ENCODE measurements at places on chromosomes 13 and 19.

DNA sequence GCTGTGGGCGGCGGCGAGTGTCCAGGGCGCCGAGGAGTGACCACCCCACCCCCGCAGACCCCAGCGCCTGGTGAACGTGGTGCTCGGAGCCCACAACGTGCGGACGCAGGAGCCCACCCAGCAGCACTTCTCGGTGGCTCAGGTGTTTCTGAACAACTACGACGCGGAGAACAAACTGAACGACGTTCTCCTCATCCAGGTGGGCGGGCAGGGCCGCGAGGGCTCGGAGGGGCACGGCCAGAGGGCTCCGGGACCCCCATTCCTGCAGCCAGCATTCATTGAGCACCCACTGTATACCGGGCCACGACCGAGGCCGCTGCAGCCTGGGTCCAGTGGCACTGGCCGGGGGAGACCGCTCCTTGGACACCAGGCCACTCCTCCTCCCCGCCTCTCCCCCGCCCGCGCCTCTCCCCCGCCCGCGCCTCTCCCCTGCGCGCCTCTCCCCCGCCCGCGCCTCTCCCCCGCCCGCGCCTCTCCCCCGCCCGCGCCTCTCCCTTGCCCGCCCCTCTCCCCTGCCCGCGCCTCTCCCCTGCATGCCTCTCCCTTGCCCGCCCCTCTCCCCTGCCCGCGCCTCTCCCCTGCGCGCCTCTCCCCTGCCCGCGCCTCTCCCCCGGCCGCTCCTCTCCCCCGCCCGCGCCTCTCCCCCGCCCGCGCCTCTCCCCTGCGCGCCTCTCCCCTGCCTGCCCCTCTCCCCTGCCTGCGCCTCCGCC is 3.2 kb downstream of the PRTN3 start:
- DNase-seq = no peak

GRCh38 chr13:73090116-73090822 is 31.5 kb downstream of the KLF5 start:
- no peak for DNase-seq

DNA sequence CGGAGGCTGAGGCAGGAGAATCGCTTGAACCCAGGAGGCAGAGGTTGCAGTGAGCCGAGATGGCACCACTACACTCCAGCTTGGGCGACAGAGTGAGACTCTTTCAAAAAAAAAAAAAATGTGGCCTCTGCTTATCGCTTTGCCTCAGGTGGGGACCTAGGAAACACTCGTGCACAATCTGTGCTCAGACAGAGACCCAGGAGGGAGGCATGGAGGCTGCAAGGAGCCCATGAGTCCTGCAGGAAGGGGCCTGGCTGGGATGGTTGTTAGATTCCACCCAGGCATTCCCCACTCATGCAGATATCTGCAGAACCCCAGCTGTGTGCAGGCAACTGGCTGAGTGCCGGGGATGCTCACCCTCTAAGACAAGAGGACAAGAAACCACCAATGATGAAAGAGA is 43.8 kb upstream of the C19orf12 start:
- DNase-seq = no peak

DNA sequence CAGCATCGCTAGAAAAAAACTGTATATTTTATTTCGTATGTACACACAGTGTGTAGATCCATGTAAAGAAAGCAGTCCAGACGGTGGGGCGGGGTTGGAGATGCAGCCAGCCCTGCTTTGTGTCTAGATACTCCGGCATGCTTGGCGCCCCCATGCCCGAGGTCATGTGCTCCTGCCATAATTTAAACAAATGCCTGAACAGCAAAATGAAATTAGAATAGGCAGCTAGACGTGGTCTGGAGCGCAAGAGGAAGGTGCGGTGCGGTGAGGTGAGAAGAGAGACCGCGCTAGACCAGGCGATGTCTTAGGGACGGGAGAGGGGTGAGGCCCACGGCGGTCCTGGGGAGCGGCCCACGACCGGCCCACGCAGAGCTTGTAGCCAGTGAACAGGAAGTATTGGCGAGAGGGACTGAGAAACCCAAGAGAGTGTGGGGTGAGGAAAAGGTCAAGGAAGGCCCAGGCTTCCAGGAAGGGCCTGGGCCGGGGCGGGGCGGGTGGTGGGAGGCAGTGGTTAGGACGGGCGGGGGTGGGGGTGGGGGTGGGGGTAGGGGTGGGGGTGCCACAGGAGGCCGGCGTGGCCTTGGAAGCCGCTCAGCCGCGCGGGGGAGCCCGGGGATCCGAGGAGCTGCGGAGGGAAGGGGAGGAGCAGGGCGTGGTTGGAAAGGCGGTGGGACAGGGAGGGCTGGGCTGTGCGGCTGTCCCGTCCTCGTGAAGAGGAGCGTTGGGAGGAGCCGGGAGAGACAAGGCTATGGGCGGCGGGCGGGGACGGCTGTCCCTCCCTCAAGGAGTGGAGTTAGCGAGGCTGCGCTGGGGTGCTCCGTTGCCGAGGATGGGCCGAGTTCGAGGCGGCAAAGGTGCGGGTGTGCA is 254.7 kb upstream of the SGCG start:
- no peak for DNase-seq

DNA sequence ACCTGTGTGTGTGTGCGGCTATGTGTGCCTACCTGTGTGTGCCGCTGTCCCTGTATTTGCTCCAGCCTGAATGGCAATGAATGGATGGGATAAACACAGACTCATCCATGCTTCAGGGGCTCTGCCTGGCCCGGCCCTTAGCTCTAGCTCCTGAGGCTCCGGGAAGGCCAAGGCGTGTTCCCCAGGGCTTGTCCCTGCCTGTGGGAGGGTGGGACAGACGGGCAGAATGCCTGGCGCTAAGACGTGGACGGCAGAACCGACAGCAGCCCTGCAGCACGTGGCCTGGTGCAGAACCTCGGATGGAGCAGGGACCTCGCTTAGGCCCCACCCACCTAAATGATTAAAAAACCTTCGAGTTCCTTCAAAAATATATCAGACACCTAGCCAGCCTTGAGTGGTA is 57.8 kb upstream of the C13orf46 start:
- no peak for DNase-seq

DNA sequence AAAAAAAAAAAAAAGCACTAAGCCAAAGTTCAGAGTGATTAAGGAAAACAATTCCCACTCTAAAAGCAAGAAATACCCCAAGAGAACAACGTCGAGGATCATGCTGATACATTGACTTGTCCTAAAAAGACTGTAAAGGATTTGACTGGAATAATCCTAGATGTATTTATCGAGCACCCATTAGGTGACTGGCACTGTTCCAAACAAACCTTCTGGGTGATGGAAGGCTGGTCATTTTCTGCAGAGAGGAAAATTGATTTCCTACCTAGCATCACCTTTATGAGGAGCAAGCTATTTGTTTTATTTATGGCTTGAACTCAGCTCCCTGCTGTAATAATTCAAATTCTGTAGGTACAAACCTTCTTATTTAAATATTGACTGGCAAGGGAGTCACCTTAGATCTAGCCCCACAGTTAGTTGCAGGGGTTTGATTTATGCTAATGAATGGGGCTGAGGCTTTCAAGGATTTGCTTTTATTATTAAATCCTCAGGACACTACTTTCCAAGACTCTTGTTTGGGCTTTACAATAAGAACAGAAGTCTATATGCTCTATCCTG is 471.0 kb downstream of the OLFM4 start:
- no peak for DNase-seq

DNA sequence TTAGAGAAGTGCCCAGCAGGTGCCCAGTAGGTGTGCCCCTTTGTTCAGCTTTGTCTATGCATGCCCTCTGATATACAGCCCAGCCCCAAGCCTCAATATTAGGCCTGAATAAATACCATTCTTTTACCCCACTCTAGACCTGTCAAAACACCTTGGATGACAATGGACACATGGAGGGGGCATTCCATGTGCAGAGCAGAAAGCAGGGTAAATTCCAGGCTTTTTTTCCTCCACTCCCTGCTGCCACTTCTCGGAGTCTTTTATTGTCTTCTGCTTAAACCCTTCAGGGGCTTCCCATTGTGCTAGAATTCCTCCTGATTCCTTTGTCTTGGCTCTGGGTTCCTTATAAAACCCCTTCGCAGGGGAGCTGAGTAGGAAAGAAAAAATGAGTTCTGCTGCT is 5.8 kb upstream of the FRY start:
- DNase-seq = no peak

- DNase-seq = no peak
Observed at GRCh38 chr13:41386211-41386610, 71.1 kb upstream of the RGCC start.

- no peak for DNase-seq
Observed at GRCh38 chr13:101624981-101625380, 172.5 kb downstream of the ITGBL1 start.

- DNase-seq = no peak
Observed at GRCh38 chr13:27549406-27549981, 70.8 kb downstream of the LNX2 start.

GRCh38 chr19:48716562-48717291 is 2.8 kb downstream of the MAMSTR start:
- DNase-seq = no peak

DNA sequence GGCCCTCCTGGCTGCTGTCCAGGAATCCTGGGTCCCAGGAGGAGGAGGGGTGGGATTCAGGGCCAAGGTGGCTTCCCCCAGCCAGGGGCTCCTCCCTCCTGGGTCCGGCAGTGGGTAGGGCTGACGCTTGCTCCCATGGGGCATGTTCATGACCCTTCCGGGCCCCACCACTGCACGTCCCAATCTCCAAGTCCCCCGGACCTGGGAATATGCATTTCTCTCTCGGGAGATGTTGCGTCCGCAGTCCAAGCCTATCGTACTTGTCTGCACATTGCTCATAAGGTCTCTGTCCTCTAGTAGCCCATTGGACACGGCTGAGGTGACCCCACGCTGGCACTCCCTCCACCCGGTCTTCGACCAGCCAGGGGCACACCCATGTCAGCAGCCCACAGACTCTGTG is 192.3 kb downstream of the TEX29 start:
- DNase-seq = no peak

- DNase-seq = no peak
Observed at GRCh38 chr13:28528848-28529247, 33.9 kb upstream of the FLT1 start.

Data from RPMI8226 (cell line).